ENCODE measurements at places on chromosomes 13 and 19.

DNA sequence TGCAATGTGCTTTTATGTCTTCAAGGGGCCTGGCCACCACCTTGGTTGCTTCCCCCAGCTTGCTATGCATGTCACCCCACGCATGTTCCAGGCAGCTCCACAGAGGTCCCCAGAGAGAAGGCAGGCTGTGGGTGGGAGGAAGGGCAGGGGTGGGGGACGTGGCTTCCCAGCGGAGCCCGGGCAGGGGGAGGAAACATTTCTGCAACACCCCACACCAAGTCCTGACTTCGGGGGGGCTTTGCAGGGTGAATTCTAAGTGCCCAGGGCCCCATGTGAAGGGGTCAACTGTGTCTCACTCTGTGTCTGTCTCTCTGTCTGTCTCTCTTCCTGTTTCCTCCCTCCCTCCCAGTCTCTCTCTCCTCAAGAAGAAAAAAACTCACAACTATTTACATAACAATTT, 39.6 kb downstream of the LTBP4 start:
- no peak for DNase-seq

- no peak for DNase-seq
Observed at GRCh38 chr13:95254339-95254738, 46.9 kb downstream of the ABCC4 start.

DNA sequence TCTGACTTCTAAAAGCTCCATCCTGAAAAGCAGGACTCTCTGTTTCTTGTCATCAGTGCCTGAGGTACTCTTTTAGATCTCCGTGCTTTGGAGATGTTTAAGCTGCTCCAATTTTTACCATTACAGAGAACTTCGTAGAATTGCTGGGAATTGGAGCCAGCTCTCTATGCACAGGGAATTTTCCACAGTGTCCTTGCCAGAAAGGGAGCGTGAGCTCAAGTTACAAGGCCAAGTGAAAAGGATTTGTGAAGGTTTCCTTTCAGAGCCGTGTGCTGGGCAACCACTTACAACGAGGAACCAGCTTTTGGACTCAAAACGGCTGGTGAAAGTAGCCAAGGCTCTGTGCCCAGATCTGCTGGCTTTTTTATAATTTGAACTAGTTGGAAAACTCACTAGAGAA, 82.6 kb downstream of the NUFIP1 start:
- no peak for DNase-seq

- DNase-seq = no peak
Observed at GRCh38 chr19:55672418-55672817, 2.6 kb upstream of the EPN1 start.

DNA sequence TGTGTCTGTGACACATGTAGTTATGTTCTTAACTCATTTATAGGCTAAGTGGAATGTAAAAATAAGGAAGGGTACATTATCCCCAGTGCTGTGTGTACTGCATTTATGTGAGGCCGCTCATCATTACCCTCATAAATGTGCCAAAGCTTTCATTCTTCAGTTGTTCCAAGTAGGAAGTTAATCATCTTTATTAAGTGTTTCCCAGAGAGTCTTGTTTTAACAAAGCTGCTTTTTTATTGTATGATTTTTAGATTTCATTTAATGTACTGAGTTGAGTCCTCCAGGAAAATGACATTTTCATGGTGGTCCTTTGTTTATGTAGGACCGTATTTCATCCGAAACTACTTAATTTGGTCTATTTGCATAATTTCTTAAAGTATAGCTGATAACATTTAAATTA, 379.8 kb downstream of the DLEU7 start:
- DNase-seq = no peak

DNA sequence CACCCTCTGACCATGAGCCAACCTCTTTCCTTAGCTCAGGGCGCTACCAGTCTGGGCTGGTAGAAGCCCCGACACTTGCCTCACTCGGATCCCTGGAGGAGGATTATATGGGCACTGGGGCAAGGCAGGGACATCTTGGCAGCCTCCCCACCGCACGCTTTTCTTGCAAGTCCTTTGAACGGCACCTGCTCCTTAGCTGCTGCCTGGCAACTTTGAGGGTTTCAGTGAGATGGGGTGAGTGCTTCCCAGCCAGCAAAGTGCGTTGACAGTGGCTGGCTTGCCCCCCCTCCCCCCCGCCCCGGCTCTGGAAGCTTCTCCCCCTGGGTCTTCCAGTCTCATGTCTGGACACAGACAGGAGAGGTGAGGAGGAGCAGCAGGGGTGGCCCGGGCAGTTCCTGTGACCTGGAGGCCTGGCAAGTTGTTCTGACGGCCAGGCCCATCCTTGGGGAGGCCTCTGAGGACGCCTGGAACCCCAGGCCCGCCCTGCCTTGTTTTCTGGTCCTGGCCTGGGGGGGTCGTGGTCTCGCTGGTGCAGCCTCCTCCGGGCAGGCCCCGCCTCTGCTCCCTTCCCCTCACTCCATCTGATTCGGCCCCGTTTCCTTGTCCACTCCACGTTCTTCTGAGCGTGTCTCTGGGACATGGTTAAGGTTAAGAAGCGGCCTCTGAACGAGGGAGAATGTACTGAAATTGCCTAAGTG, 75.2 kb downstream of the ATP11A start:
- no peak for DNase-seq

DNA sequence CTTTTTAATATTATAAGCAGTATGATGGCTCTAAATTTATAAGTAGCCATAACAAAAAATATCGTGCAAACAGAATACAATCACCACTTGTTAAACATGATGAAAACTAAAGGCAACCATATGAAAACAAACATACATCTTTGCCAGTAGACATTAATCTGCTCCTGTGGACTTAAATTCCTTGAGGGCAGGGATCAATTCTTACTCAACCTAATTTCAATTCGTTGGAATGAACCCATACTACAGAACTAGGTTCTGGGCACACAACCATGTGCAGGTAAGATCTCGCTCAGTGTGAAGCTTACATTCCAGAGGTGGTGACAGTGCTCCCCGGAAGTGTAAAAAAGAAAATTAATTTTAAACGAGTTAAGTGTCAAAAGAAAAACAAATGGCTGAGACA, 13.4 kb downstream of the TBC1D4 start:
- DNase-seq = no peak

GRCh38 chr13:22018076-22018835, 347.4 kb downstream of the FGF9 start:
- no peak for DNase-seq

GRCh38 chr13:23729531-23729930, 159.3 kb downstream of the TNFRSF19 start:
- DNase-seq = no peak

- no peak for DNase-seq
Observed at GRCh38 chr19:41734585-41734984, 20.7 kb upstream of the CEACAM6 start.

- DNase-seq = no peak
Observed at GRCh38 chr19:13959962-13960862, 7.9 kb downstream of the DCAF15 start.

DNA sequence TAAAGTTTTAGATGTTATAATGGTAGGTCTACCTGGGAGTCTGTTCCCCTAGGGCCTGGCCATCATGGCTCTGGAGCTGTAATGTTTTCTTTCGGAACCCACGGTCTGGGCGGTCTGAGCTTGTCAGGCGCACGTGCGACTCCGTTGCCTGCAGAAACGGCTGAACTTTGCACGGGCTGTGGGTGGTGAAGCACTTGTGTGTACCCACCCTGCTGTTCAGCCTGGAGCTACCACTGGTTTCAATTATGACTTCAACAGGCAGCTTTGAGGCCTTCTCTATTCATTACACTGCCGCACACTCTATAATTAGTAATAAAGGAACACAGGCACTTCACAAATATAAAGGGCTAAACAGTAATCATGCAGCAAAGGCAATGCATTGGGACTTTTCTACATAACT, 6.0 kb downstream of the PCDH8 start:
- no peak for DNase-seq

- no peak for DNase-seq
Observed at GRCh38 chr19:30670011-30670329, 297.8 kb downstream of the ZNF536 start.

- DNase-seq = no peak
Observed at GRCh38 chr13:63838366-63839110, 2422.9 kb upstream of the PCDH20 start.

- no peak for DNase-seq
Observed at GRCh38 chr19:5621945-5622464, 571 bp downstream of the SAFB2 start.

DNA sequence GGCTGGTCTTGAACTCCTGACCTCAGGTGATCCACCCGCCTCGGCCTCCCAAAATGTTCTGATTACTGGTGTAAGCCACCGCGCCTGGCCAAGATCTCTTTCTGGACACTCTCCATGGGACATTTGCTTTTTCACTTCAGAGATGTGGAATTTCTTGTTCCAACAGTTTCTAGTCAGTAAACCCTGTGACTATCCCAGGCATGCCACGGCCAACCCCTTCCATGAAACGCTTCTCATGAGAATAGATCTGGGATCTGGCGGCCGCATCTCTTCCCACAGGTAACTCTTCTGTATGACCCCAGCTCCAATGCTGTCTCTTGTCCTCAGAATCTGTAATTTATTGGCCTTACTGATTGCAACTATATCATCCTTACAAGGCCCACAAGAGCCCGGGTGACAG, 16.2 kb downstream of the PLPP2 start:
- no peak for DNase-seq

DNA sequence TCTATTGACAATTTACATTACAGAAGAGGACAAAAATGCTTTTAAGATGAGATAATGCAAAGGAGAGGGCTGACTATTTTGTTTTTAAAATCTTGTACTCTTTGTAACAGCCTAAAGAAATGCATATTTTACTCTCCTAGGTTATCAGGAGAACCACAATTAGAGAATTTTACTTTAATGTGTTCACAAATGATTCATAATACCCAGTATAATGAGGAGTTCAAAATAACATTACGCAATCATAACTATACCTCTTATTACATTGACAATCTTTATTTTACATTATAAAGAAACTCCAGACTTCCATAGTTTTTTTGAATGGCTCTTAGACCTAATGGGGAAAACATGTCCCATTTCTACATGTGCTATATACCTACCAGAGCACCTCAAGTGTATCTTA, 1089.7 kb downstream of the PCDH17 start:
- no peak for DNase-seq

DNA sequence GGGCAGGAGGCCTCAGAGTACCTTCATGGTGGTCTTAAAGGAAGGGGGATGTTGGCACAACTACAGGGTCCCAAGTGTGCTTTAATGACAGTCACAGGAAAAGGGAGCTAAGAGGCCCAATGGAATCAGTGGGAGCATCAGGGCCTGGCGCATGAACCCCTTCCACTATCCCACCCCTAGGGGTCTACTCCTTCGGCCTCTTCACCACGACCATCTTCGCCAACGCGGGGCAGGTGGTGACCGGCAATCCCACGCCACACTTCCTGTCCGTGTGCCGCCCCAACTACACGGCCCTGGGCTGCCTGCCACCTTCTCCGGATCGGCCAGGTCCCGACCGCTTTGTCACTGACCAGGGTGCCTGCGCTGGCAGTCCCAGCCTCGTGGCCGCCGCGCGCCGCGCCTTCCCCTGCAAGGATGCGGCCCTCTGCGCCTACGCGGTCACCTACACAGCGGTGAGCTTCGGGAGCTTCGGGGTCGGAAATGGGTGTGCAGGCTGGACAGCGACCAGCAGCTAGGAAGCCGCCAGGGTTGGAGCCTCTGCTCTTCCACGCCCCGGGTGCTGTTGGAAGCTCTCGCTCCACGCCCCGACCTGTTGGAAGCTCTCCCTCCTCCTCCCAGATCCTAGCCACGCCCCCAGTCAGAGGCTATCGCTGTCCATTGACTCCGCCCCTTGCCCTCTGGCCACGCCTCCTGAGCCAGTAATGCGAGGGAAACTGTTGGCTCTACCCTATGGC, 6.0 kb downstream of the PLPPR2 start:
- no peak for DNase-seq

DNA sequence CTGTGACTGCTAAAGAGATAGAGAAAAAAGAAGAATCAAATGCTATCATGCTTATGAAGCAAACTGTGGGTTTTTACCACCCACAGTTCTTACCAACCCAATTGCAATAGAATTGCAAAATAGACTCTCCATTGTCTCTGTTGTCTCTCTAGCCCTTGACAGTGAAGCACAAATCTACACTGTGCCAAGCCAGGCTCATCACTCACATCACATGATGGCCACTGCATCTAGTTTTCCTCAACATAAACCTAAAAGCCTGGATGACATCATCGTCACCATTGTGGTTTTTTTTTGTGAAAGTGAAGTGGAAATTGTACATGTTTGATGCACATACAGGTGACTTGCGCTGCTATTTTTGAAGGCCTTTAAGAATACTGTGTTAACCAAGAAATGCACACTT, 56.1 kb downstream of the KL start:
- DNase-seq = peak; percentile 80

DNA sequence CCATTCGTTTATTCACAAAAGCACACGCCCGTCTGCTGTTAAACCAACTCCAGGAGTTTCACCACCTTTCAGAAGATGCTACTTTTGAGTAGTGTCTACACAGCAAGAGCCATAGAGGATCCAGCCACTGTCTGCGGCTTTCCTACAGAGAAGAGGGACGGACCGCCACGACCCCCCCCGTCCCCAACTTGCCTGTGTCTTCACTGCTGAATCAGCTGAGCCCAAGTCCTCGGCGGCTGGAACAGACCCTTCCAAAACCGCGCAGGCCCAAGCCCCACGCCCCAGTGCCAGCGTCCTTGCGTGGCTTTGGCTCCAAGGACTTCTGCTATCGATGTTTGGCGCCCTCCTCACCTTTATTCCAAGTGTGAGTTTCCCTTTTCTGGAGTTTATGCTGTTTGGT, 65.1 kb downstream of the SPACA7 start:
- DNase-seq = no peak

GRCh38 chr19:40221858-40222619, 3.9 kb upstream of the TTC9B start:
- peak; percentile 98 for DNase-seq

- DNase-seq = no peak
Observed at GRCh38 chr13:94192431-94192975, 287.0 kb downstream of the DCT start.

GRCh38 chr13:58906329-58907007, 1257.3 kb downstream of the DIAPH3 start:
- no peak for DNase-seq

DNA sequence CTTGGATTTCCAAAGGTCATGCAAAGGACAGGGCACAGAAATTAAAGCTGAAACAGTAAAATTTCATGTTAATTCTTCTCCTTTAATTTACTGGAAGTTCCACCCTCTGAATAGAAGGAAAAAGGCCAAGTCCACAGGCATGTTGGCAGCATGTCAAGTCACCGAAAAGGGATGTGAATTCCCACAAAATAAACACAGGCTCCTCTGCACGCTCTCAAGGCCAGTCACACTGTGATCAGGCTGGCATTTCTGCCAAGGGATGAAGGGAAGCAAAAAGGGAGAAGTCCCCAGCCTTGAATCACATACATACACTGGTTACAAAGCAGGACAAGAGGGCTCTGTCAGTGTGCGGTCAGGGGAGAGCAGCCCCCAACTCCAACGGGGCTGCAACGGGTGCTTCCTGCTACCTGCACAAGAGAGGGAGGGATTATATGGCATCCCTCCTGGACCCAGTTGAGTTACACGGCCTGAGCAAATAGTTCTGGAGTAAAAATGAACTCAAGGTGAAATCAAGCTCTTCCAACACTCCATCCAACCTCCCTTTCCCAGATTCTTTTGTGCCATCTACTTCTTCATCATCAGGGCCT, 6.9 kb downstream of the DCLK1 start:
- DNase-seq = peak; percentile 10

- no peak for DNase-seq
Observed at GRCh38 chr13:92451060-92451459, 775.5 kb upstream of the GPC6 start.

GRCh38 chr13:36357692-36358091, 11.5 kb upstream of the SPART start:
- peak; percentile 41 for DNase-seq

Measured in COLO829 (cell line).